ENCODE measurements at places on chromosomes 13 and 19.

DNA sequence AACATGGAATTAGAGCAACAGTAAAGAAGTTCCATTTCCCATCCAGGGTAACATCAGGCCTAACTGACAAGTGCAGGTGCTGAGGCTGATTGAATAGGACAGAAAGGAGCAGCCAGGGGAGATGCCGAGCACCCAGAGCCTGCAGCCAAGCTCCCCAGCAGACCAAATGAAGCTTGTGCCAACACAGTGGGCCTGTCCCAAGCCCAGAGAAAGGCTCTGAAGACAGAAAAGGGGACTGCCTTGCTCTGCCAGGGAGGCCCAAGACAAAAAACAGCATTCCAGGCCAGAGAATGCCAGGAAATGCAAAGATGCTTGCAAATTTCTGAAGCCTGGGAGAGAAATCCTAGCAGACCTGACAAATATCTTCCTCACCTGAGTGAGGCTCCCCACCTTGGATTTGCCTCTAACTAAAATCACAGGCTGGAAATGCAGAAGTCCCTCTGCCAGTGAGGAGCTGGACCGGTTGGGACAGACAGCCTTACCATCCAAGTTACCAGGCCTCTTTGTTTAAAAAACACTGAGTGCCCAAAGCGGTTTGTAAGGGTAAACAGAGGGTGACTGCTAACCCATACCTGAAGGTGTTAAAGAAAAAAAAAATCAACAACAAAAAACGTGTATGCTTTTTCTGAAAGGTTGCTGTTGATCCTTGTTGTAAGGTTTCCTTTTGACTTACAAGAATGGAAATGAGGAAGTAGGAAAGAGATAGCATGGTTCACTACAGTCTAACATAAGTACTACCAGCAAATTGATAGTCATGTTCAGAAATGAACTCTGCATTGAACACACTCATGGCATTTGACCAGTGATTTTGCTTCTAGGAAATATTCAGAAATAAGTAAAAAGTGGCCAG, 11.8 kb upstream of the HMGB1 start:
- no peak for DNase-seq

DNA sequence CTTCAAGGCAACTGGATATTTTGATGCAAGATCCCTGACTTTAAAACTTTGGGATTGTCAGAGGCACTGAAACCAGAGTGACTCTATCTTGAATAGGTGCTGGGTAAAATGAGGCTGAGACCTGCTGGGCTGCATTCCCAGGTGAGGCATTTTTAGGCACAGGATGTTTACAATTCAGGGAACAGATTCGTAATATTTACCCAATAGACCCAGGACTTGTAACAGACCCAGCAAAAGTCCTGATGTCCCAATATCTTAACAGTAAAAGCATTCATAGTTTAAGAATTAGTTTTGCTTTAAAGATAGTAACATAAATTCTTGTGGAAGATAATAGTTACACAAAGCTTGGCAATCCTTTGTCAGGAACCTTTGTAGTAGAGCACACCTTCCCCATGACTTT, 166.2 kb downstream of the FGF14 start:
- DNase-seq: no peak

GRCh38 chr13:43054803-43055802, 31.7 kb downstream of the DNAJC15 start:
- DNase-seq: no peak

GRCh38 chr19:33802001-33802400, 5.3 kb downstream of the KCTD15 start:
- no peak for DNase-seq

- no peak for DNase-seq
Measured at GRCh38 chr13:42218576-42218975, 53.4 kb upstream of the AKAP11 start.

DNA sequence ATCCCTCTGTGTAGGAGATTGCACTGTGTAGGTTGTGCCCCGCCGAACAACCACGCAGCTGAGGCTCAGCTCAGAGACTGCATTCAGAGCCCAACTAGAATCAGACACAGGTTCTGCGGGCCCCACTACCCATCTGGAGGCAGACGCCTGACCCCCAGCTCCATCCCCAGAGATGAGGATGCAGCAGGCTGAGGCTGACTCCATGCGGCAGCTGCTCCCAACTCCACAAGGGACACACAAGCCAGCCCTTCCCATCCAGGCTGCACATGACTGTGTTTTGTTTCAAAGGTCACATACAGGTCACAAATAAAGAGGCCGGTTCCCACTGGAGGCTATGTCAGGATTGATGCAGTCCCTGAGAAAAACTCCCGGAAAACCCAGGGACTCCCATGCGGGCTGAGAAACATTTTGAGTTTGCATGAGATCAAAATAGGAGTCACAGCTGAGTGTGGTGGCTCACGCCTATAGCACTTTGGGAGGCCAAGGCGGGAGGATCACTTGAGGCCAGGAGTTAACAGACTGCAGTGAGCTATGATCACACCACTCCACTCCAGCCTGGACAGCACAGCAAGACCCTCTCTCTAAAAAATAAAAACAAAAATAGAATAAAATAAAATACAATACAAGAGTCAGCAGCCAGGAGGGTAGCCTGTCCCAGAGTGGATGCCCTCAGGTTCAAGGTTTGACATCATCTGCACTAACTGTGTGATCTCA, 14.0 kb downstream of the ELL start:
- no peak for DNase-seq

GRCh38 chr19:1945899-1946298, 4.9 kb downstream of the CSNK1G2 start:
- DNase-seq: peak; percentile 39

- DNase-seq: no peak
Measured at GRCh38 chr13:60282708-60283107, 114.3 kb upstream of the TDRD3 start.

- no peak for DNase-seq
Measured at GRCh38 chr19:56917998-56918397, 77.5 kb upstream of the PEG3 start.

GRCh38 chr13:20997301-20998161, 63.9 kb downstream of the LATS2 start:
- DNase-seq: no peak

GRCh38 chr13:48528720-48529119, 4.2 kb downstream of the RCBTB2 start:
- DNase-seq: no peak

GRCh38 chr13:83232626-83233025, 649.6 kb downstream of the SLITRK1 start:
- DNase-seq: no peak

GRCh38 chr19:16297575-16298178, 26.9 kb upstream of the KLF2 start:
- no peak for DNase-seq

DNA sequence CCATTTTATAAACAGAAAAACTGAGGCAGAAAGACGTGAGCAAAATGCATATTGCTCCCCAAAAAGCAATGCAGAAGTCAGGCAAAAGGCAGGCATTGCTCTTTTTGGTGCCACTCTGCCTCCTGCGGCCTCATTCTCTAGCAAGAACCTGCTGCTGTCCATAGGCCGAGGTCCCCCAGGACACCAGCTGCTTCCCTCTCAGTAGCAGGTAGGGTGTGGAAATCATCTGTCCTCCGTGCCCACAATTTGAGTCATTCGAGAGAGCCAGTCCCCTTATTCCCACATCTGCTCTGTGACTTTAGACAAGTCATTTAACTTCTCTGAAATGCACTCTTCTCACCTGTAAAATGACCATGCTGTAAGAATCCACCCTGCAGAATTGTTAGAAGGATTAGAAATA, 50.0 kb downstream of the TNFRSF19 start:
- no peak for DNase-seq

DNA sequence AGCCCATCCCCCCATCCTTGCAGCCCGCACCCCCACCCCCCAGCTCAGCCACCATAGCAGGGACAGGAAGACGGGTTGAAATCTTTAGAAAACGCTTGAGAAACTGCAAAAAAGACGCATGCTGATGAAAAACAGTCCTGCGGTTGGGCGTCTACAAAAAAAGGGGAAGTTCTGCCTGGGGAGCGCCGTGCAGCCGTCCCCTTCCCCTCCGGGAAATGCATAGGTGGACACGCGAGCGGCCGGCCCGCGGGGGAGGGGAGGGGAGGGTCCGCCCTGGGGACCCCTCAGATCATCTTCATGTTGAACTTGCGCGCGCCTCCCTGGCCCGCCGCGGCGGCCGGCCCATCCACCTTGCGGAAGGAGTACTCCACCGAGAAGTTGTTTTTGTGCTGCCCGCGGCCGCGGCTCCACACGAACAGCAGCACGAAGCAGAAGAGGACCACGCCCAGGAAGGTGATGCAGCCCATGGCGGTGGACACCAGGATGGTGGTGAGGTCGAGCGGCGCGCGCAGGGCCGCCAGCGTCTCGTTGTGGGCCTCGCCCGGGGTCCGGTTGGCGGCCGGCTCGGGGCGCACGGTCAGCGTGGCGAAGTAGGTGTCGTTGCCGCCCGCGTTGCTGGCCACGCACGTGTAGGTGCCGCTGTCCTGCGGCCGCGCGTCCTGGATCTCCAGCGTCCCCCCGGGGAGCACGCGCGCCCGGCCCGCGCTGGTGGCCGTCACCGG, 7.9 kb upstream of the PEAK3 start:
- peak; percentile 81 for DNase-seq

- DNase-seq: no peak
Measured at GRCh38 chr13:39684531-39685137, 29.2 kb downstream of the COG6 start.

- no peak for DNase-seq
Measured at GRCh38 chr19:10776900-10777650, 58.9 kb downstream of the TMED1 start.

- peak; percentile 25 for DNase-seq
Measured at GRCh38 chr13:106561551-106562170, 6.3 kb downstream of the ARGLU1 start.

- no peak for DNase-seq
Measured at GRCh38 chr13:60016229-60016628, 147.5 kb downstream of the DIAPH3 start.

All from activated CD4-positive, alpha-beta memory T cell treated with anti-CD3 and anti-CD28 coated beads, Interleukin-2, amount 10 ng/mL, durations not matched to agents 7 days and 5 days (primary cell).